ENCODE measurements at places on chromosomes 16 and 17. TPM values are rescaled to one million over a fixed set of nuclear protein-coding genes. Genes with fewer than 3 reads are reported as not detected.

MGAT5B gene
- 0.55 TPM for total RNA-seq

STX4 gene
- 72.1 TPM for total RNA-seq

MPP2 gene
- total RNA-seq = 1.5 TPM

COX6A2 gene
- not detected for total RNA-seq

SDK2 gene
- 1.4 TPM for total RNA-seq

NOG gene
- total RNA-seq = 0.37 TPM

TEKT3 gene
- total RNA-seq = not detected

MYL4 gene
- total RNA-seq = not detected

KRT27 gene
- not detected for total RNA-seq

SOX8 gene
- 1.1 TPM for total RNA-seq

DHRS11 gene
- 2.7 TPM for total RNA-seq

EEF2KMT gene
- total RNA-seq = 4.4 TPM

TM4SF5 gene
- total RNA-seq = not detected

ACSM2A gene
- not detected for total RNA-seq

ACAP1 gene
- total RNA-seq = 702 TPM

OR3A1 gene
- total RNA-seq = not detected

KRT39 gene
- total RNA-seq = not detected

MT3 gene
- total RNA-seq = not detected

GJC1 gene
- total RNA-seq = not detected

YBX2 gene
- not detected for total RNA-seq

IRX6 gene
- total RNA-seq = not detected

TRIM65 gene
- total RNA-seq = 19.8 TPM

USH1G gene
- total RNA-seq = not detected

ZG16B gene
- total RNA-seq = not detected

UNKL gene
- total RNA-seq = 63.0 TPM

IGSF6 gene
- total RNA-seq = 1.6 TPM

PRPSAP1 gene
- 22.1 TPM for total RNA-seq

SLC5A2 gene
- total RNA-seq = 1.3 TPM

GALR2 gene
- total RNA-seq = 0.96 TPM

HOXB4 gene
- 0.91 TPM for total RNA-seq

SPHK1 gene
- 2.4 TPM for total RNA-seq

MT1F gene
- total RNA-seq = 3.3 TPM

CHST6 gene
- total RNA-seq = not detected

C17orf113 gene
- total RNA-seq = 0.85 TPM

CD300H gene
- total RNA-seq = not detected

HS3ST4 gene
- not detected for total RNA-seq

ANKRD13B gene
- total RNA-seq = 5.9 TPM

HS3ST3A1 gene
- 1.4 TPM for total RNA-seq

CDRT4 gene
- total RNA-seq = 8.3 TPM

GNG13 gene
- total RNA-seq = not detected

SAMD14 gene
- 1.7 TPM for total RNA-seq

NPTX1 gene
- 0.07 TPM for total RNA-seq

KRT12 gene
- total RNA-seq = not detected

TENT4B gene
- total RNA-seq = 23.0 TPM
